ENCODE measurements at places on chromosomes 3 and 15.
A peak's percentile ranks its signal among the peaks of the same experiment; 100 is the strongest.

- DNase-seq, result no peak
Observed at GRCh38 chr3:13544293-13544831, 4.6 kb upstream of the FBLN2 start.

DNA sequence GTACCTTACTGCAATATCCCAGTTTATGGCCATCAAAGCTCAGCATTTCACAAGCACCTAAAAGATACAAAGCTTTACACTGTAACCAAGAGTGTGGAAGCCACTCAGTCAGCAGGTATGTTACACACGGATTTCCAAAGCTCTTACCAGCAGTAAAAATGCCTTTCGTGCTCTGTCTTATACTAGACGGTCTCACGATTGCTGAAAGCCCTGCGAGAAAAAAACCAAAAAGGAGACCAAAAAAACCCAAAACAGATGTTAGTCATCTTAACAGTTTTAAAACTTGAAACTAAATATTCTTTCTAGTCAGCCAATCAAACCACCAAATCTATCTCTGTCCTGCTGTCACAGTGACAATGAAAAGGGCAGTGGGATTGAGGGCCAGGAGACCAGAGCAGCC is 39.0 kb downstream of the TAMM41 start:
- DNase-seq, result no peak

DNA sequence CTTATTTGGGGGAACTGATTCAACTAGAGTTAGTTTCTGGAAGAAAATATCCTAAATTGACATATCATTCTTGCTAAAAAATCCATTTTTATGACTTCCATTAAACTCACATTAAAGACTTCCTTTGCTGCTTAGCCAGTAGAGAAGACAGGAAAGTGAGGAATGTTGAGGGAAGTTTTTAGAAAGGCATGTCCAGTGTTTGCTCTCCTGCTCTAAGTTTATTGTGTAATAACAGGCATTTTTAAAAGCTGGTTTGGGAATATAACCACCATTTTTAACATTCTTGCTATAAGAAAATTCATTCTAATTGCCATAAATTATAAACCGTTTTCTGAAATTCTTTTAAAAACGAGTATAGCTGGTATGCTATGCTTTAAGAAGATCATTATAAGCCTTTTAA is 428.0 kb downstream of the RAP2B start:
- DNase-seq, result no peak

GRCh38 chr3:64311424-64312061 is 86.3 kb upstream of the PRICKLE2 start:
- DNase-seq, result no peak

GRCh38 chr3:82085356-82085755 is 323.9 kb upstream of the GBE1 start:
- DNase-seq, result no peak

GRCh38 chr3:103406320-103406850 is 971.6 kb downstream of the ZPLD1 start:
- peak; percentile 1 for DNase-seq

DNA sequence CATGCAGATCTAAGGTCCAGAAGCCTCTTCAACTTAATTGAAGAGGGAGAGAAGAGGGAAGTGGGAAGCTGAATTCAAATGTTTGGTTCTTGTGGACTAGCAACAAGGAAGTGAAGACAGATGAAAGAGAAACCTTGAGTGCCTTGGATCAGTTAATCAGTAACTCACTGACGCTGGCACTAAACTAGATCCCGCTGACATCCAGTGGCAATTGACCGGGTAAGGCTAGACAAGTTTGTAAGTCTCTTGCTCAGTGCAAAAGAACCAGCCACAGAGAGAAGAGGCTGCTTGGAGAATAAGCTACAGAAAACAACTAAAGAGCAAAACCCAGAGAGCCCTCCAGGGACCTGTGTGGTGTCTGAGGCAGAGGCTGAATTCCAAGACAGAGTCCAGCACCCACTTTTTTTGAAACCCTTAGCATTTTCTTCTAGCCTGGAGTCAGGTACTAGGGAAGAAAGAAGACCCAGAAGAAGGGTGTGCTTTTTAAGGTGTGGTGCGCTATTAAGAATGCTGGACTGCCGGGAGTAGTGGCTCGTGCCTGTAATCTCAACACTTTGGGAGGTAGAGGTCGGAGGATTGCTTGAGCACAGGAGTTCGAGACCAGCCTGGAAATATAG is 6.9 kb downstream of the PLCH1 start:
- peak; percentile 74 for DNase-seq

- no peak for DNase-seq
Observed at GRCh38 chr15:63523306-63523990, 19.1 kb downstream of the USP3 start.

GRCh38 chr3:159852821-159853505 is 135.7 kb upstream of the IL12A start:
- no peak for DNase-seq
